ENCODE measurements at places on chromosomes 4 and X.

- no peak for DNase-seq
Measured at GRCh38 chr4:74886484-74886883, 46.4 kb upstream of the PARM1 start.

DNA sequence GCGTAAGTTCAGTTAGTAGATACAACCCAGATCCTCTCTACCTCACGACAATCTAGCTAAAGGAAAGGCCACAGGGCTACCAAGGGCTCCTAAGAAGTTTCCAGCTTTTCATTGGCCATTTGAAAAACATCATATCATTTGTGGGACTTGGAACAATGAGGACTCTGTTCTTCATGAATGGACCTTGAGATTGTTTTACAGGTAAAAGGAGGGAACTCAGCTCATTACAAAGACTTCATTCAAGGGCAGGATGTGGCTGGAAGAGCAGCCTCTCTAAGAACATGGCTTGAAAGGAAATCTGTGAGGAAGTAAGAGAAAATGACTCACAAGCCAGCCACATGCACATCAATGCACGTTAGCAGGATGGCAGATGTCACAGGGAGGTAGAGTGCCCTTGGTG is 105.9 kb upstream of the SLC7A11 start:
- peak; percentile 32 for DNase-seq

DNA sequence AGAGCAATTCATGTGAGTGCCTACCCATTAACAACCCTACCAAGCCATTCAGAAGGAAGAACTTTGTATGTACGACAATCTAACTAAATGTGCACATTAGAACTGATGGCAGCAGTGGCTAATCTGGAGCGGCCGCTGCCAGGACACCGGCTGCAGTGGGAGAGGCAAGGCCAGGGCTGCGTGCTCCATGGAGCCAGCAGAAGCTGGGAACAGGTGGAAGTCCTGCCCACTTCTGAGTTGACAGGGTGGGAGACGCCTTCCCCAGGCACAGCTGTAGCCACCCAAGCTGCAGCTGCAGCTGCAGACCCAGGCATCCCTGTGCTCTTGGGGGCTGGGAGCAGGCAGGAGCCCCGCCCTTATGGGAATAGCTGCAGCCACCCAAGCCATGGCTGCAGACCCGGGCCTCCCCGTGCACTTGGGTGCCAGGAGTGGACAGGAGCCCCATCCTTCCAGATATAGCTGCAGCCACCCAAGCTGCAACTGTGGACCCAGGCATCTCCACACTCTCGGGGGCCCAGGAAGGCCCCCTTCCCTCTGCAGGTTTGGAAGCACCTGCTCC is 79.1 kb upstream of the DDX60 start:
- DNase-seq: no peak

- DNase-seq: no peak
Measured at GRCh38 chr4:54607067-54607466, 50.7 kb upstream of the KIT start.

DNA sequence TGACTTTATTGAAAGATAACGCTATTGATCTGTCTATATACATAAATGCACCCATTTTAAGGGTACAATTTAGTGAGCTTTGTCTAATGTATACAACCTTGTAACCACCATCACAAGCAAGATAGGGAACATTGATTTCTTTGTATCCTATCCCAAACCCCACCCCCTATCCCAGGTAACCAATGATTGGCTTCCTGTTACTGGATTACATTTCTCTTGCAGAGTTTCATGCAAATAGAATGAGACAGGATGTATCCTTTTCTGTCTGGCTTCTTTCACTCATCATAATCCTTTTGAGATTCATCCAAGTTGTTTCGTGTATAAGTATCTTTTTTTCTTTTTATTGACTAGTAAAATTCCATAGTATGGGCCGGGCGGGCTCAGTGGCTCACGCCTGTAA is 1.6 kb upstream of the GRIPAP1 start:
- DNase-seq: no peak

- no peak for DNase-seq
Measured at GRCh38 chr4:61657016-61657415, 456.9 kb downstream of the ADGRL3 start.

DNA sequence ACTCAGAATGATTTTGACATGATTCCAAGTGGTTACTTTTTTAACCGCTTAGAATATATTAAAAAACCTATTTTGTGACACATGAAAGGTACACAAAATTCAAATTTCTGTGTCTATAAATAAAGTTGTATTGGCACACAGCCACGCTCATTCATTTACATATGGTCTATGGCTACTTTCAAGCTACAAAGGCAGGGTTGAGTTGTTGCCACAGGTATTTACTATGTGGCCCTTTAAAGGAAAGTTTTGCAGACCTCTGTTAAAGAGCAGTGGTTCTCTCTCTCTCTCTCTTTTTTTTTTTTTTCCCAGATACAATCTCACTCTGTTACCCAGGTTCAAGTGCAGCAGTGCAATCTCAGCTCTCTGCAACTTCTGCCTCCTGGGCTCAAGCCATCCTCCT is 23.0 kb downstream of the GPM6B start:
- peak; percentile 8 for DNase-seq

GRCh38 chr4:14478504-14478903 is 523.8 kb upstream of the CPEB2 start:
- DNase-seq: no peak

DNA sequence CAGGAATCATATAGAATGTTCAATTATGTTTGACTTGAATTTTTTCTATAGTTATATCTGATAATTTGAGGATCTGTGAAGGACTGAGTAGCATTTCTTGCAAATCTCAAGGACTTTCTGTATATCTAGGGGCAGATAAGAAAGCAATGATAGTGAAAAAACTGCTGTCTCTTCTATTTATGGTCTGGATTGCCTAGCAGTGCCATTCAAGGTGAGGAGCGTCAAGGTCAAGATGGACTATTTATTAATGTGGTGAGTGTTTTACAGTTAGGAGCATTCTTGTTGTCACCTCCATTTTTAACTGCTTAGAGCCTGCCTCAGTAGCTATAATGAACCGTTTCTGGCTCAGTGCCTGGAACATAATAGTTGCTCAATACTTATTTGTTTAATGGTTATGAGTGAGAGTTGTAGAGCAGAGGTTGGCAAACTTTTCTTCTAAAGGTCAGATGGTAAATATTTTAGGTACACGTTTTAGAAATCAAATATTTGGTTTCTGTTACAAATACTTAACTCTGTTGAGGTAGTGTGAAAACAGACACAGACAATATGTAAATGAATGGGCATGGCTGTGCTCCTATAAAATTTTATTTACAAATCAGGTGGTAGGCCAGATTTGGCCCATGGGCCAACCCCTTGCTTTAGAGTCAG is 523.2 kb upstream of the IGFBP7 start:
- no peak for DNase-seq

DNA sequence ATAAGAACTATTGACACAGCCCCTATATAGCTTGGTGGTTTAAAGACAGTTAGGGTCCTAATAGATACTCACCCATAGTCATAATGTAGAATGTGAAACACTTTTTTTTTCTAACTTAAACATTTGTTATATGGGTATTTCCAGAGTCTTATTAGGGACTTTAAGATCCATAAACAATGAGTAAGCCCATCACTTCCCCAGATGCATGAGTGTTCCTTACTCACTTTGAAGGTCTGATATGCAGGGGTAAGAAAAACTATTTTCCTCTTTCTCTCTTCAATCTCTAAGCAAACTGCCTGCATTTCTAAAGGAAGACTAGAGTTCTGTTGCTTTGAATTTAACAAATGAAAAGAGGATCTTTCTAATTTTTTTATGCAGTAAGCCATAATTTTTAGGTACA is 443.6 kb upstream of the PITX2 start:
- no peak for DNase-seq

GRCh38 chr4:150781191-150781590 is 199.2 kb downstream of the MAB21L2 start:
- no peak for DNase-seq

- DNase-seq: no peak
Measured at GRCh38 chr4:156173937-156174336, 220.3 kb upstream of the CTSO start.

GRCh38 chrX:141279476-141279875 is 37.2 kb upstream of the SPANXC start:
- no peak for DNase-seq

DNA sequence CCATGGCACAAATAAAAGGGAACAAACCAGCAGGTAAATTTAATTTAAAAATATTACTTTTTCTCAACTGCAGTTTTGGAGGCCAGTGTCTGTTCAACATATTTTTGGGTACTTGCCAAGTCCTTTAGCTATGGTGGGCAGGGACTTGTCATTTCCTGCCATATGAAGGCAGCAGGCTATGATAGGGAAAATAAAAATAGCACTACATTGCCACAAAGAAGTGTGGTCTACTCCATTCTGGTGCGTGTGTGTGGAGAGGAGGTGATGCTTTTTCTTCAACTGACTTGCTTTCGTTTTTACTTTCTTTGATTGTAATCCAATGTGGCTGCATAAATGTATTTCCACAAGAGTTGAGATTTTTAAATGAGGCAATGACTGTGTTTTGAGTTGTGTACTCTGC is 17.2 kb downstream of the GPR174 start:
- DNase-seq: peak; percentile 72

DNA sequence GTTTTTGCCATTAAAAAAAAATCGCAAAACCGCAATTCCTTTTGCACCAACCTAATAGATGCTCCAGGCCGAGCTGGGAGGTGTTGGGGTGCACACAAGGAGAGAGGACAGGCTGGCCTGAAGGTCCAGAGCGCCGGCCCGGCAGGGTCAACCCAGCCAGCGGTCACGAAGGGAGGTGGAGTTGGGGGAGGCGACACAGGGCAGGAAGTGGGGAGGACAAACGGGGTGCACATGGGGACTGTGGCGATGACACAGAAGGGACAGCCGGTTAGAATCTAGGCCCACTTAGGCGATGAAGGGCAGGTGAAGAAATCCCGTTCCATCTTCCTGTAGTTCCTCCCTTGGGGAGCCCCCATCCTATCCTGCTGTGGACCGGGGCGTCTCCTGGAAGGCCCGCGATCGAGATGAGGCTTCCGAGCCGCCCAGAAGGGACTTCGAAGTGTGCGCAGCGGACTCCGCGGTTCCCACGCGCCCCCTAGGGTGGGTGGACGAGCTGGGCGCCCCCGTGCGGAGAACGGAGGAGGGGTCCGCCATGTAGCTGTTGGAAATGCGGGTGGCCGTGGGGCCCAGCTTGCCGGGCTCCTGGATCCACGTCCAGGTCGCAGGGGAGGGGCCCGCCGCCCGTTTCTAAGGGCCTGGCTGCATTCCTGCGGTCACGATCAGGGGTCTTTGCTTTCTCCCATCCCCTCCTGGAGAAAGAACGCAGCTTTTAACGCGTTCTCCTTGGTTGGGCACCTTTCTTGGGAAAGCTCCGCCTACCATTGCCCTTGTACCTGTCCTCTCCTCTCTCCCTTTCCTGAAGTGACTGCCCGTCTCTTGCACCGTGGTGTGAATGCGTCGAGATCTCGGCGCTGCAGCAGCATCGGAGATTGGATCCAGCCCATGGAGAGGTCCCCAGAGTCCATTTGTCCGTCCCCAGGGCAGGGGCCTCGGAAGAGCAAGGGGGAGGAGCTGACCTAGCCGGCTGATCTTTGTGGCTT is 17.0 kb upstream of the HPF1 start:
- DNase-seq: no peak

GRCh38 chr4:107391009-107391629 is 328.9 kb downstream of the PAPSS1 start:
- DNase-seq: no peak

DNA sequence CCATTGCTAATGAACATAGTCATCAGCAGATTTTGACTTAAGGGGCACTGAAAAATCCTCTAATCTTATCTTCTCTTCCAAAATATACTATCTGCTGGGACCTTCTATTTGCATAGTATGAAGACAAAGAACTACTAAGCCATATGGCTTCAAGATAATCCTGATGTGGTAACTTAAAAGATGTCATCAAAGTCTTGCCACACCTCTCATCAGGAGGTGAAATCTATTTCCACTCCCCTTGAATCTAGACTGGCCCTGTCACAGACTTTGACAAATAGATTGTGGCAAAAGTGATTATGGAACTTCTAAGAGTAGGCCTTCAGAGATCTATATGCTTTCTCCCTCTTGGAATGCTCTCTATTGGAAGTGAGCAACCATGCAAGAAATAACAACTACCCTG is 27.3 kb upstream of the TET2 start:
- no peak for DNase-seq

DNA sequence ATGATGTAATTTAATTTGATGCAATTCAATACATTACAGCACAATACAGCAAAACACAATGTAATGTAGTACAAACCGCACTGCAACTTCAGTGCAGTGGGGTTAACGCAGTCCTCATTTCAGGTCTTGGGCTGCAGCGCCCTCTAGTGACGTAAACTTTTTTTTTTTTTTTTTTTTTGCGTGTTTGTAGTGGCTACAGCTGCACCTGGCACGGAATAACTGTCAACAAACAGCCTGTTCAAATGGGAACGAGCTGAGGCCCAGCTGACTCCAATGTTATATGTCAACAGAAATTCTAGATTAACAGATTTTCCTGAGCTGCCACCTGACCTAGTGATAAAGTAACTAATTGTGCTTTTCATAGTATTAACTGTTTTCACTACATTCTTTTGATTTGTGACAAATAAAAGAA is 33.5 kb upstream of the RASSF6 start:
- peak; percentile 43 for DNase-seq

GRCh38 chrX:136185401-136186022 is 38.2 kb downstream of the FHL1 start:
- DNase-seq: no peak

Measured in GM12878 (cell line).